ENCODE measurements at places on chromosomes 1 and 21.

DNA sequence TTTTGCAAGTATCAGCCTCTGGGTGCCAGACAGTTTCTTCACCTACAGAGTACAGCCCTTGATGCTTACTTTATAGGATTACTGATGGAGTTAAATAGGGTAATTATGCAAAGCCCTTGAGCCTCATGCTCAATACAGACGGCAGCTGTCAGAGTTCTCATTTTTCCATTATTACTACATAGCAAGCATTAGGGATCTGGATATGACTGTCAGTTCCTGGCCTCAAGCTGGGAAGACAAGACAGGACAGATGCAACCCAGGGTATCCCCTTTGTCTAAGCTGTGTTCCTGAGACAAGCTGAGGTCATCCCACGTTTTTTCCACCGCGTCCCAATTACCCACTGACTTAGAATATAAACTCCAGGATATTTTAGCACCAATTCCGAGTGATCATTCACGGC, 94.4 kb downstream of the SLC35F3 start:
- peak; percentile 36 for DNase-seq

GRCh38 chr1:70033266-70033873, 172.0 kb downstream of the LRRC40 start:
- no peak for DNase-seq

DNA sequence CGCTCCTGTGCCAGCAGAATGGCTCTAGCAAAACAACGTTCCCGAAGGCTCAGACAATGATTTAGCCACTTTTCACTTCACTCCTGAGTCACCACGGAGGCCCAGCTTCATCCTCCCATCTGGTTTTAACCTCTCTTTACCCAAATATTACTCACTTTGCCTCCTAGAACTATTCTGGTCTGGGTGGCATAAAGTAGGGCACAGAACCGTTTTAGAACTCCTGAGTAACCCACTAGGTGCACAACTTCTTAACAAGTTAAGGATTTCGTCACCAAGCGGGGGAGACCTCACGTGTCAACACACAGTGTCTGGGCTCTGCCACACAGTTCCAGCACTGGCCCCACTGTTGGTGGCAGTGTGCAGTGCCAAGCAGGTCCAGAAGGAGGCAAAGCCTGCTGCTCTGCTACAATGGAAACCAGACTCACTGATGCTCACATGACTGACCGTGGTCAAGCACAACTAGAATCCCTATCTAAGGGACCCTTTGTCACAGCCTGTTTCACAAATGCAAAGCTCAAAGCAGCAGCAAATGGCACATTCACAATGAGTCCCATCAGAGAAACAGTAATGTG, 121.7 kb downstream of the SIPA1L2 start:
- DNase-seq: no peak

DNA sequence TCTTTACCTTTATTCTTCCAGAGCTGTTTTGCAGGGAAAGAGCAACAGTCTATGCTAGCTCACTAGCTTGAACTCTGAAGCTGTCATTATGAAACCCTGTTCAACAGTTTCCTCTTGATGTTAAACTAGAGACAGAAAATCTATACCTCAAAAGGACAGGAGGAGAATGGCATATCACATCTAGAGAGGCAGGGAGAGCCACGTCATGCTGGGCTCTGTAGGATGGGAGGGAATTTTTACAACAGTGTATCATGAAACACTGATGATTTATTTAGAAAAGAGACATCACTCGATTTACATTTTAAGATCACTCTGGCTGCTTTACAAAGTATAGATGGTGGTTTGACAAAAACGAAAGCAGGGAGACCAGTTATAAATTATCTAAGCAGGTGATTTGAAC, 224.9 kb upstream of the COA6 start:
- no peak for DNase-seq

GRCh38 chr1:228345201-228345930, 61.3 kb downstream of the TRIM11 start:
- DNase-seq: peak; percentile 12

GRCh38 chr1:218348628-218349071, 3.5 kb downstream of the TGFB2 start:
- DNase-seq: no peak

GRCh38 chr1:177429234-177429633, 258.5 kb downstream of the BRINP2 start:
- no peak for DNase-seq

DNA sequence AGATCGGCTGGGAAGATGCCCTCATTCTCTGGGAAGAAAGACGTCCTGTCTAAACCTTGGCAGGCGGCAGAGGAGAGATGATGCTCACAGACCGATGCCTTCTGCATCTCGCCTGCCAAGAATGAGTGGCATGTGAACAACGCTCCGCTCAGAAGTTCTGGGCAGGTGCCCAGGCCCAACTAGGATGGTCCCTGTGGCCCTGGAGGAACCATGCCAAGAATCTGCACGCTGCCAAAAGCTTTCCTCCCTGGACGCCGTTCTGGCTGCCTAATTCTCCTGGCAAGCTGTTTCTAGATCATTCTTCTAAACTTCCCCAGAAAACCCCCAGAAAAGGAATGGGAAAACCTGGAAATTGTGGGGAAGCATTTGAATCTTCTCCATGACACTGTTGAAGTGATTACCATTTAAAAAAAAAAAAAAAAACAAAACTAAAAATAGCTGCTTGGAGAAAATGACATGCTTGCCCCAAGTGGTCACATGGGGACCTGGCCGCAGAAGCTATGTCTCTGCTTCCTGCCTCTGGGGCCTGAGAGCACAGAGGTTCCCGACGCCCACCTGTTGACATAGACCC, 440.9 kb downstream of the PRDM2 start:
- DNase-seq: peak; percentile 81

GRCh38 chr1:59556398-59556797, 258.4 kb upstream of the HOOK1 start:
- no peak for DNase-seq

DNA sequence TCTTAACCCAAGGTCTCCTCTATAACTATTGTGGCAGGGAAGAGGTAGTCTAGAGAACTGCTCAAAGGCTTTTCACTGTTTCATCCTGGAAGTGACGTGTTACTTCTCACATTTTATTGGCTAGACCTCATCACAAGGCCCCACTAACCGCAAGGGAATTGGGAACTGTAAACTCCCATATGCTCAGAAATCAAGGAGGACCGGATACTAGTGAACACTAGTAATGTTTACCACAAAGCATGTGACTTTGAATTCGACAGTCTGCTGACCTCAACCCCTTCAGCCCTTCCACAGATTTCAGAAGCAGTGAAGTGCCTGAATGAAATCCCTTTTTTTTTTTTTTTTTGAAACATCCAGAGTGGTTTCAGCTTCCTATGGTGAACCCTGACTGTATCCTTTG, 3.4 kb upstream of the EEIG2 start:
- no peak for DNase-seq

DNA sequence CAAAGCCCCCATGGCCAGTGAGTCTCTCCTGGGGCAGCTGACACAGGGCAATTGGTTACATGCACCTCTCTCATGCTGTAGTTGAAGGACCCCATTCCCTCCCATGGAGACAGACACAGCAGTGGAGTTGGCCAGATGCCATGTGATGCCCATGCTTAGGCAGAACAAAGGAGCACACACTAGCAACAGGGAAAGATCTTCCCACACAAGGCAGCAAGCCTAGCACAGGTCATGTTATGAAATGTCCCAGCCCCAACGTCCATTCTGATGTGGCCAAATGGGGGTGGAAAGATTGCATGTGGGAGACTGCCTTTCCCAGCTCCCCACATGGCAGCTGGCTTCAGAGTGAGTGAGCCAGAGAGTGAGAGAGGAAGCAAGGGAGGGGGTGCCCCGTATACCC, 34.5 kb downstream of the AADACL4 start:
- DNase-seq: no peak

DNA sequence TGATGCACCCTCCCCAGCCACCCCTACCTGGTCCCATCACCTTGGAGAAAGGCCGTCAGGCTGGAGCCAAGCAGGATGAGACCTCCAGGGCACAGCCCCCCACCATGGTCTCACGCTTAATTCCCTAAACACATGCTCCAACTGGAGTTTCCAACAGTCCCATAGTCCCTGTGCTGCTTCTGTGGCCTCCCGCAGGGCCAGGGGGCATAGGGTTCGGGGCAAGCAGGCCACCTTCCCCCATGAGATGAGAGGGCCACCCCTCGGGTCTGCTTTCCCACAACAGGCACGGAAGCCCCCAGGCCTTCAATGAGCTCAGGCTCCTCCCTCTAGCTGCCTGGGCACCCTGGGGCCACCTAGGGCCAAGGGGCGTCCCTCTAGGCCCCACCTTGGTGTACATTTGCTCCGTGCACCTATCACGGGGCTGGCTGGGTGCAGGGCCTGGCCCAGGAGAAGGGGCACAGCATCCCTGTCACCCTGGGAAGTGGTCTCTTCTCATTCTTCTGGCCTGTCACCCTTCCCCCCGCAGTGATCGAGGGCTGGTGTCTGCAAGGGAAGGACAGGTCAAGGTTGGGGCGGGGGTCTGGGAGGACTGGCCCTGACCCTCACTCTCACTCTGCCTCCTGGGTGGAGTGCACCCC, 42.4 kb downstream of the TRIM11 start:
- DNase-seq: peak; percentile 18

GRCh38 chr1:15386164-15386749, 23.4 kb upstream of the EFHD2 start:
- DNase-seq: no peak

DNA sequence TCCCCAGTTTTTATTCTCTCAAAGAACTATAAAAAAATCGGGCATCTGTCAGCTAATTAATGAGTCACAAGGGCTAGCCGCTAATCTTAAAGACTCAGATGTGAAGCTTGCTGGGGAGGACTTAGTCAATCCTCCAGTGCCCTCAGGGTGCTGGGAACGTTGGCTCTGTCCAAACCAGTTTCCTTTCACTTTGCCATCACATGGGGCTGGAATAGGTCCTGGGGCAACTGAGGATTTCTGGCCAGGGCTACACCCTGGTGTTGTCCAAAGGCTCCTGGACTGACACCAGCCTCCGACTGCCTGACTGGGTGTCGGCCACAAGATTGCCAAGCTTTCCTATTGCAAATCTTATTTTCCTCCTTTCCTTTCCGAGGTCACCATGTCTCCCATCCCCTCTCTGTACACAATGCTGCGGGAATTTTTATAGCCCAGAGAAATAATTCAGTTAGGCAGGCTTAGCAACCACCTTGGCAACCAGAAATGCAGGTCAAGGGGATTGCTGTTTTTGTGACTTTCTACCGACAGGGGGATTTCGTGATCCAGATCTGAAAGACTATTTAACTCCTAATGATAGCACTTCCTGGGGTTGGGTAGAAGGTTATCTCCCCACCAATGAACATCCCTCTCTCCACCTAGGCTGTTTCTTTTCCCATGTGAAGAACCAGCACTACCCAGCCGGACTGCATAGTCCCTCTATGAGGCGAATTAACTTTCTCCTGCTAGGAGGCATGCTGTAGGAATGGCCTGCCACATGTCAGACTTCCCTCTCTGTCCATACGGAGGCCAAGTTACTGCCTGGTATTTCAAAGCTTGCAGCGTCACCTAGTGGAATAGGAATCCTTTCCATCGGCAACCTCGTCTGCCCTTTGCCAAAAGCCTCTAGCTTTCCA, 29.9 kb upstream of the CTBS start:
- no peak for DNase-seq

GRCh38 chr1:185603158-185603557, 131.0 kb upstream of the HMCN1 start:
- no peak for DNase-seq

DNA sequence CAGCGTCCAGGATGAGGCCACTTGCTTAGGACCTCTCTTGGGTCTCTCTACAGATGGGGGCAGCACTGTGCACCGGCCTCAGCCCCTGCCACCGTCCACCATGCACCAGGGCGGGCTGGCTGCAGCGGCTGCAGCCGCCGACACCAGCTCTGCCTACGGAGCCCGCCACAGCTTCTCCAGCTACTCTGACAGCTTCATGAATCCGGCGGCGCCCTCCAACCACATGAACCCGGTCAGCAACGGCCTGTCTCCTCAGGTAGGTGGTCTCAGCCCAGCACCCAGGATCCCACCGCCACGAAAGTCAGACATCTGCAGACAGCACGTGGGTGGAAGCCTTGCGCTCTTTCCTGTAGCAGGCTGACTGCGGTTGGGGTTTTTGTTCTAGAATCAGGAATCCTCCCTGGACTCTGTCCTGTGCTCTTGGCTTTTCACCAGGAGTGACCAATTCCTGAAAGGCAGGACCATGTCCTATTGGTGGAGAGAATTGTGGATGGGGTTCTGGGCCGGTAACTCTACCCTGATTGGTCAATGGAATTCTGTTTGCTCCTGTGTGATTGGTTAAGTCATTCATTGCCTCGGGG, 72.5 kb downstream of the PAX7 start:
- no peak for DNase-seq
